ENCODE measurements at places on chromosomes 7 and 10. TPM values are rescaled to one million over a fixed set of nuclear protein-coding genes. Genes with fewer than 3 reads are reported as not detected.

- H3K27me3 ChIP-seq: no peaks in the 10 kb centered on the region
- peaks cover 25% of the 10 kb centered on the region for H3K36me3 ChIP-seq
- no peak overlapping the region for H3K27ac ChIP-seq
- no peak overlapping the region for H3K4me3 ChIP-seq
Observed at GRCh38 chr7:139602143-139602722, 78.7 kb downstream of the CLEC2L start.

The LIPN gene
- not detected for total RNA-seq

DNA sequence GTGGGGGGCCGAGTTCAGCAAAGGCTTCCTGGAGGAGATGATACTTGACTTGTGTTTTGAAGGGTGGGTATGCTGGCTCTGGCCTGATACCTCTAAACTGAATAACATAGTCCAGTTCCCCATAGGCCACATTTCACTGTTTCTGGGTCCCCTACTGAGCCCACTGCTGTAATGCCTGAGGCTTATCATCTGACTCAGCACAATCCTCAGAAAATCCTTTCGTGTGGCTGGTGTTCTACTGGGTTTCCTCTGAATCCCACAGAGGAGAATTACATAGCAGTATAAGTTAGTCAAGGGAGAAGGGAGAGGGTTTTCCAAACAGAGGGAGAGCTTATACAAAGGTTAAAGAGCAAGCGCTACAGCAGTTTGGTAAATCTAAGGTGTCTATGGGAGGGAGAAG lies 2.8 kb upstream of the R3HCC1L start:
- peaks cover 14% of the 10 kb centered on the region for H3K27me3 ChIP-seq
- no peak for DNase-seq
- H3K27ac ChIP-seq: no peak overlapping the region
- H3K4me3 ChIP-seq: no peak overlapping the region
- peaks cover 21% of the 10 kb centered on the region for H3K4me1 ChIP-seq
- H3K36me3 ChIP-seq: peaks cover 14% of the 10 kb centered on the region

The SPDYE3 gene
- total RNA-seq: not detected

GRCh38 chr10:75910032-75910431 lies 478.6 kb downstream of the LRMDA start:
- H3K4me3 ChIP-seq: no peak overlapping the region
- peaks cover 3% of the 10 kb centered on the region for H3K27me3 ChIP-seq
- no peak for DNase-seq
- H3K36me3 ChIP-seq: no peaks in the 10 kb centered on the region
- H3K27ac ChIP-seq: no peak overlapping the region

All from activated CD4-positive, alpha-beta T cell treated with anti-CD3 and anti-CD28 coated beads, Interleukin-2, amount 10 ng/mL, durations not matched to agents 24 days and 14 days (primary cell).